RPMI7951 (cell line): ENCODE measurements at places on chromosomes 16 and 17. TPM values are rescaled to one million over a fixed set of nuclear protein-coding genes. Genes with fewer than 3 reads are reported as not detected.
A peak's percentile ranks its signal among the peaks of the same experiment; 100 is the strongest.

The KRTAP4-1 gene
- total RNA-seq = not detected in 2 replicates

The TBC1D10B gene
- total RNA-seq = 12.3 and 14.0 TPM in 2 replicates

DNA sequence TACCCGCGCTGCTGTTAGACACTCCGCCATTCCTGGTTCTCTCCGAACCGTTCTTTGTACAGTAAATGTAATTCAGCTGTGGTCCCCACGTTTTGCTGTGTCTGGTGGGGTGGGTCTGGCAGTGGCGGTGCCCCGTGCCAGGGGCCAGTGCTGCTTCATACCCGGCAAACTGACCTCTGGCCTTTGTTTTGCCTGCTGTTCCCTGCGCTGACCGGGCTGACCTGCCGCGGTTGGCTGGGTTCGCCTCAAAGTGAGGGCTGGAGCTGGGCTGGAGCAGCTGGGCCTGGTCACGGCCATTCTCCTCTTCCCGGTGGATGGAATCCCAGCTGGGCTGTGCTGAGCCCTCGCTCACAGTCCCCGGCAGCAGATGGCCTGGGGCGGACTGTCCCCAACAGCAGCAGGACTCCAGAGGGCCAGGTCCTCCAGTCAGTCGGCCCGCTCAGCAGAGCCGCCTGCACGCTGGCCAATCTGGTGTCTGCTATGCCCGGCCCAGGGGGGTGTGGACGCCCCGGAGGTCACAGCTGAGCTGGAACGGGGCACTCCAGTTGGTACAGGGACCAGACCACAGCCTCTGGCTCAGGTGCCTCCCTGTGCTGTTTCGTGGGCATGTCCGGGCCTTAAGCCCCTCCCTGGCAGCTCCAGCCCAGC lies 1.5 kb upstream of the WFIKKN1 start:
- DNase-seq = no peak

GRCh38 chr16:2933701-2934100 lies 22.0 kb downstream of the FLYWCH1 start:
- no peak for DNase-seq

DNA sequence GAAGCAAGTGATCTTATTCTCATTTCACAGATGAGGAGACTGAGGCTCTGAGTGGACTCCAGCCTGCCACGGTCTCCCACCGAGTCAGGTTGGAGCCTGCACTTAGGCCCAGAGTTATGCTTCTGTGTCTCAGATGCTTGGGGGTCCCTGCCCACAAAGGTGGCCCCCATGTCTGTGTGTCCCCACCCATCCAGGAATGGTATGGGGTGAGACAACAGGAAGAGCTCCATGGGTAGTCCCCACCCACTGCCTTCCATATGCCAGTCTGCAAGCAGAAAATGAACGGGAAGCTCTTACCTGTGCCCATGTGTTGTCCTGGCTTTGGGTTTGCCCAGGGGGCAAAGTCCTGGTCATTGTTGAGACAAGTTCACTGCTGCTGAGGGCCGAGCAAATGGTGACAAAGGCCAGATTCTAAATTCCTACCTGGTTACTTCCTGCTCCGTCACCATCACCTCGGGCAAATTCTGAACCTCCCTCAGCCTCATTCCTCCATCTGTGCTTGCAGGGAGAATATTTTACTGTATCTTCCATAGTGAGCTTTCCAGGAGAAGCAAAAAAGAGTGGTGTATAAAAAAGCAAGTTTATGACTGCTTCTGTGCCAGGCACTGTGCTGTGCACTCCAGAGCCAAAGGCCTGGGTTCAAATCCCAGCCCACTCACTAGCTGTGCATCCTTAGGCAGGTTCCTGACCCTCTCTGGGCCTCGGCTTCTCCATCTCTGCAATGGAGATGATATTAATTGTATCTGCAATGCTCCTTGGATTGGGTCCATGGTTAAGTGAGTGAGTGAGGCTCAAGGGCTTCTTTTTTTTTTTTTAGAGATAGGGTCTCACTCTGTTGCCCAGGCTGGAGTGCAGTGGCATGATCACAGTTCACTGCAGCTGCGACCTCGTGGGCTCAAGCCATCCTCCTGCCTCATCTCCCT lies 9.3 kb downstream of the IL4R start:
- DNase-seq = no peak

DNA sequence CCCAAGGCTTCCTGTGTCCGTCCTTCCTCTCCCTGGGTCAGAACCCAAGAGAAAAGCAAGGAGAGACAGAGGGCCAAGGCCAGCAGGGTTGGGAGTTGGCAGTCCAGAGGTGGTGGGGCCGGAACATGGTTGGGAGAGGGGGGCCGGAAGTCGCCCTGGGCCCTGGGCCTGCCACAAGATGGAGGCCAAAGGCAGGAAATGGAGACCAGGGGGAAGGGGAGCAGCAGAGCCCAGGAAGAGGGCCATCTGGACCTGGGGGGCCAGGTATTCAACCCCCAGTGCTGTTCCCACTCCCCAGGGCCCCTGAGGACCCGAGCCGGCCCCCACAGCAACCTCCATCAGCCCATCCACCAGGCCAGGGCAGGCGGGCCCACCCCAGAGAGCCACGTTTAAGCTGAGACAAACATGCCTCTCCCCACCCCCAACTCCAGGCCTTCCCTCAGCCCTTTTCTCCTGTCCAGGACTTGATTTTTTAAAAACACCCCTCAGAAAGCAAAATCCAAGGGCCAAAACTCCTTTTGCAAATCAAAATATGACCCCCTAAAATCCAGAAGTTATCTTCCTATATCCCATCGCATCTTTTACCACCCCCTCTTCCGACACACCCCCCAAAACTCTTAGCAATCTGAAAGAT lies 4.4 kb upstream of the BCL6B start:
- DNase-seq = no peak

GRCh38 chr16:78048319-78048718 lies 26.0 kb downstream of the CLEC3A start:
- DNase-seq = no peak

- no peak for DNase-seq
Observed at GRCh38 chr16:2472488-2472864, 1.4 kb downstream of the NTN3 start.

DNA sequence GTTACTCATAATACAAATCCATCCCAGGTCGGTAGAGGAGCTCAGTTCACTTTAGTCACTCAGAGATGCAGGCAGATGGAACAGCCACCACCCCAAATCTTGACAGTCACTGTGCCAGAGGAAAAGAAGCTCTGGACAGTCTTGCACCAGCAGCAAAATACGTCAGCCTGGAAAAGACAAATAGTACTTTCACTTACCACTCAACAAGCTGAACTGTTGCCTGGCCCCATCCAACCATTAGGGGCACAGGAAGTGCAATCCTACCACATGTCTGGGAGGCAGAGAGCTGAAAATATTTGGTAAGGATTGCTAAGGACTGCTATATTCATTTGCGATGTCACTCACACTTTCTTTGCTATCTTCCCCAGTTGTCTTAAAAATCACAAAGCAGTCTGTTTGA lies 239.1 kb upstream of the TOX3 start:
- DNase-seq = peak; percentile 23

DNA sequence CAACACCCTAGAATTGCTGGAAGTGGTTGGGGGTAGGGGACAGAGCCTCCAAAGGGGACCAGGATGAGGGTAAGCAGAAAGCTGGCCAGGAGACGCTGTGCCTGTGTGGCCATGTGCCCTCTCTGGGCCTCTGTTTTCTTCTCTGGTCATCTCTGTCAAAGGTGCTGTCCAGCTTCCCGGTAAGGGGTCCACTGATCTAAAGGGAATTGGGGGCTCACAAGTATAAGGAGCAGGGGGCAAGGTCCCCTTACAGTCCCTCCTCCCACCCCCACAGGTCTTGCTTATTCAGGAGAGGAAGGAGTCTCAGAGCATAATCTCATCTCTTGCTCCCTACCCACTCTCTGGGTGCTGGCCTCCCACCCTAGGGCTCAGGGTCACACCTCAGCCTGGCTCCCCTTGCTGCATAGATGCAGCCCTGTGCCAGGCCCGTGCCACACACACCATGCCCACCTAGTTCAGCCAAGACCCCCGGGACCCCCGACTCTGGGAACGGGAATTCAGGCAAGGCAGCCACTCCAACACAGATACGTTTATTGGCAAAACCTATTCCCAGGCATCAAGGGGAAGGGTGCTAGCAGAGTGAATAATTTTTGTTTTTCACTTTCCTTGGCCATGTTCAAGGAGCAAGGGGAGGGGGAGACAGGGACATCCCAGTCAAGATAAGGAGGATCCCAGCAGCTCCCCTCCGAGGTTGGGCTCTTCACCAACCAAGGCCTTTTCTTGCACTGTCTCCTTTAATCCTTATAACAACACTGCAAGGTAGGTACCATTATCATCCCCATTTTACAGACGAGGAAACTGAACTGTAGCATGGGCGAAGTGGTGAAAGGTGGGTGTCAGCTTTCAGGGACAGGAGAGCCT lies 19.8 kb downstream of the SLC4A1 start:
- no peak for DNase-seq
